Inflammatory macrophage treated with lipopolysaccharide for 4 hours (primary cell): ENCODE measurements at places on chromosomes 12 and 14.

GRCh38 chr12:68538726-68539614, 71.7 kb upstream of the RAP1B start:
- peak; percentile 94 for DNase-seq

GRCh38 chr14:46433381-46433780, 218.2 kb downstream of the RPL10L start:
- DNase-seq: no peak

GRCh38 chr14:58904776-58905175, 267.0 kb downstream of the DACT1 start:
- no peak for DNase-seq

DNA sequence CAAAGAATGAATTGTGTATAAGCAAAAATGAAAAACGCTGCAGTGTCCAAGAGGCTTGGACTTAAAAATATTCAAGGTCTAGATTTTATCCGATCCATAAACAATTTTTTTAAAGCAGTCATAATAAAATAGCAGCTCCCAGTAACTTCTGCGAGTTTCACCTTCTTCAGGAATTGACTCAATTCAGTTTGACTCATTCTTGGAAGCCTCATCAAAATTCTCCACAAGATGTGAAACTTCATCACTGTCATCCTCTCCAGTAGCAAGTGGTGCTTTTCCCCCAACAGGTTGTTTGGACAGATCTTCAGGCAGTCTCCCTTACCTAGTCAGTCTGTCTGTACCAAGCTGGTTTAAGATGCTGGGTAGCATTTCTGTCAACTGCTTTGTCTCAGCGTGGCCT, 93.5 kb upstream of the FOXG1 start:
- DNase-seq: no peak

DNA sequence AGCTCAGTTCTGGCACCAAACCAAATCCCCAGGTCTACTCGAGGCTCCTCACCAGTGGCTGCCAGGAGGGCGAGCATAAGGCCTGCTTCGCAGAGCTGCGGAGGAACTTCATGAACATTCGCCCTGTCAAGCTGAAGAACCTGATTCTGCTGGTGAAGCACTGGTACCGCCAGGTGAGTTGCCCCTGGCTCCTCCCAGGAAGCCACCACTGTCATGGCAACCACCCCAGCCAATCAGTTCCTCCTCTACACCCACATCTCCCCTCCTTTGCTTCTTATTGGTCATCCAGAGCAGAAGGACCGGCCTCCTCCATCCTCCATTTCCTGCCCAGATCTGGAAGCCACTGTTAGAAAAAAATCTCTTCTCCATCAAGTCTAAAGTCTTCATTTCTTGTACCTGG, 17.2 kb upstream of the OAS2 start:
- no peak for DNase-seq

DNA sequence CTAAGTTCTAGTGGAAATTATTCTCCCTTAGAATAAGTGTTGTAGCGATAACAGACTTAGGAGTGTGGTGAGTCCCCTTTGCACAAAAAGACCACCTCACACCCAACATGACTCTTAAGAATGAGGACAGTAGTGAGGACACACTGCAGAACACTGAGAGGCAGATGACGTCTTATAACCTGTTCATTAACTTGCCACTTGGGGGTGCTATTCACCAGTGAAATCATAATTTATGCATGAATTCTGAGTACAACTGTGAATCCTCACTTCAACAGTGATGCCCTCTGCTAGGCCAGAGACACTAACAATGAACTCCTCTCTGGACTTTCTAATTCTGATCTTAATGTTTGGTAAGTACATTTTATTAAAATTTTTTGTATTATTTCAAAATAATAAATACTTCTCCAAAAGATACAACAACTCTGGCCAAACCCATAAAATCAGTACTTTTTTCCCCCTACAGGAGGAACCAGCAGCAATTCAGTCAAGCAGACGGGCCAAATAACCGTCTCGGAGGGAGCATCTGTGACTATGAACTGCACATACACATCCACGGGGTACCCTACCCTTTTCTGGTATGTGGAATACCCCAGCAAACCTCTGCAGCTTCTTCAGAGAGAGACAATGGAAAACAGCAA, 274.7 kb downstream of the DAD1 start:
- peak; percentile 60 for DNase-seq

DNA sequence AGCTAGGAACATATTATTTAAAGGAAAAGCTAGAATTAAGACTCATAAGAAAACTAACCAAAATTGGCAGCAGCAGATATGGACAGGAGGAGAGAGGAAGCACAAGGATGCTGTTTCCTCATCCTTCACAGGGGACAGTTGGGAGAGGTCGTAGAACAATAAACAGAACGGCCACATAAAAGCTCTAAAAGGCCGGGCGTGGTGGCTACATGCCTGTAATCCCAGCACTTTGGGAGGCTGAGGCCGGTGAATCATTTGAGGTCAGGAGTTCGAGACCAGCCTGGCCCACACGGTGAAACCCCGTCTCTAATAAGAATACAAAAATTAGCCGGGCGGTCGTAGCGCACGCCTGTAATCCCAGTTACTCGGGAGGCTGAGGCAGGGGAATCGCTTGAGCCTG, 10.5 kb downstream of the TCL1B start:
- DNase-seq: no peak

GRCh38 chr14:64369201-64369600, 19.0 kb upstream of the MTHFD1 start:
- DNase-seq: no peak

GRCh38 chr12:128570191-128571065, 253.3 kb downstream of the SLC15A4 start:
- no peak for DNase-seq

DNA sequence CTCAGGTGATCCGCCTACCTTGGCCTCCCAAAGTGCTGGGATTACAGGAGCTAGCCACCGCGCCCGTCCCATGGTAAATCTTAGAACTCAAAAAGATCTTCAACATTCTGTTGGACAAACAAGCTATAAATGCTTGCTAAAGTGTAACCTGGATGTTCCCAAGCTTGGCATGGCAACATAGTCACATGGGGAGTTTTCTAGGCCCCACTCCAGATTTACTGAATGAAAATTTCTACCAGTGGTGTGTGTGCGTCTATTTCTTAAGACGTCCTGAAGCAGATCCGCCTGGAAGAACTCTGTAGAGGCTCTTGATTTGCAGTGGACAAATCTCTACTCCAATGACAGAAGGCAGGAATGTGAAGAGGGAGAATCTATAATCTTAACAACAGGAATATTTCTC, 59.9 kb downstream of the ZFYVE21 start:
- no peak for DNase-seq

GRCh38 chr12:98360401-98360800, 155.0 kb upstream of the TMPO start:
- no peak for DNase-seq

DNA sequence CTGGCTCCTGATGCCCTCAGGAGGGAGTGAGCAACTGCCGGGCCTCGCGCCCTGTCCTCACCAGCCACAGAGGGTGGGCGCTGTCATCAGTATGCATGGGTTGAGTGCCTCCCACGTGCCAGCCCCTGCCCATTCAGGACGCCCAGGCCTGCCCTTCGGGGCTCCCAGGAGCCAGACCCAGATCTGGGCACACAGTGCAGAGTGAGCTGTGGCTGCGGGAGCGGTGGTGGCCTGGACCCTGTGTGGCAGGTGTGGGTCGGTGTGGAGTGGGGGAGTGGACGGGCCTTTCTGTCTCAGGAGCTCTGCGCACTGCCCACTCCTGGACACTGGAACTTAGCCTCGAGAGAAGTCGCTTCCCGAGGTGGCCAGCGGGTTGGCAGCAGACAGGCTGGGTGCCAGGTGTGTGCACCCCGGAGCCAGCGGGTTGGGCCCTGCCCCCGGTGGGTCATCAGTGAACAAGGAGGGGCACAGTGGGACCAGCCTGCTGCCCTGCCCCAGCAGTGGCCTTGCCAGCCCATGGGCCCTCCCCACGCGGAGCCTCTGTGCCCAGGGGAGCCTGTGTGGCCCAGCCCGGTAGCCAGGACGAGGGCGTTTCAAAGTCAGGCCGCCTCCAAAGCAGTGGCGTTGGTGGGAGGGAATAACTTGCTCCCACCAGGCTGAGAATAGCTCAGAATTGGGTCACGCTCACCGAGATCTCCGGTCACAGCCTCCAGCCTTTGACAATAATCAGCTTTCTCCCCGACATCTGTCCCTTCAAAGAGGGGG, 9.5 kb downstream of the TRMT61A start:
- DNase-seq: no peak

DNA sequence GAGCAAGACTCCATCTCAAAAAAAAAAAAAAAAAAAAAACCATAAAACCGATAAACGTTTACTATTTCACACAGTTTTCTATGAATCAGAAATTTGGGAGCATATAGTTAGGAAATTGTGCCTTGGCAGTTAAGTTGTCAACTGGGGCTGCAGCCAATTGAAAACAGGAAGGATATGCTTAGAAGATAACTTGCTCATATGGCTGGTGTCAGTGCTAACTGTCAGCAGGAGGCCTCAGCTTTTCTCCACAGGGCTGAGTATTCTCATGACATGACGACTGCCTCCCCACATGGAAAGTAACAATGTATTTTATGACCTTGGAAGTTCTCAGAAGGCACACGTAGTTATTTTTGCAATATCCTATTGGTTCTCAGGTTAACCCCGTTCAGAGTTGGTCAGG, 29.6 kb upstream of the OR5AU1 start:
- no peak for DNase-seq

DNA sequence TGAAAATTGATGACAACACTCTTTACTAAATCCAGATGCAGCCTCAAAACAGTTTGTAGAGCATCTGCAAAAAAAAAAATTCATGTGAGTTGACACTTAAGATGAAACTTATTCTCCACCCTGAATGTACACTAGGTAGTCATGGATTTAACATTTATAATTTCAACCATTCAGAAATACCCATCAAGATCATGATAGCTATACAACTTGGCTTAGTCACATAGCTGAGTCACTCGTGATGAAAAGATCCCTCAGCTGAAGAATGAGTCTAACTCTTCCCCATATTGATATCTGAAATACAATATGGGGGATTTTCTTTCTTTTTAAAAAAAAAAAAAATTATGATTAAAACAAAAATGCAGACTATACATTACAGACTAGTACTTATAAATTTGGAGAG, 104.8 kb upstream of the PLEKHG7 start:
- peak; percentile 88 for DNase-seq

DNA sequence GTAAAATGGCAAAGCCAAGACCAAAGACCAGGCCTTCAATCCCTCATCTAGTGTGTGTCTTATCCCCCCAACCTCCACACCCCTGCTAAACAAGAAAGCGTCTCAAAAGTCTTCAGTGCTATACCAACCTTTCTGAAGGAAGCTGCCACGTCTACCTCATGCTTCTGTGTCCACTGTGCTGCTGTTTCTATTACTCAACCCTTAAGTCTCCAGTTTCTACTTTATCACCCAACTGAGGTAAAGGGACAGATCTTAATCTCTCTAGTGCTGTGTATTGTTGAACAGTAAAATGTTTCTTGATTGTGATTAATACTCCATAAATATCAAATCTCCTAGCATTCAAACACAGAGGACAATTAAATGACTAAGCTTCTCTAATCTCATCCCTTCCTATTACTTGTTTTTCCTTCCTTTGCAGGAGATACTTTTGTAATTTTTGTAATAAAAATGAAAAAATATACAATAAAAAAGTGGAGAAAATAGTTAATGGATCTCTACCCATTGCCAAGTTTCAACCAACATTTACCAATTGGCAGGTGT, 23.3 kb downstream of the BTBD7 start:
- no peak for DNase-seq

DNA sequence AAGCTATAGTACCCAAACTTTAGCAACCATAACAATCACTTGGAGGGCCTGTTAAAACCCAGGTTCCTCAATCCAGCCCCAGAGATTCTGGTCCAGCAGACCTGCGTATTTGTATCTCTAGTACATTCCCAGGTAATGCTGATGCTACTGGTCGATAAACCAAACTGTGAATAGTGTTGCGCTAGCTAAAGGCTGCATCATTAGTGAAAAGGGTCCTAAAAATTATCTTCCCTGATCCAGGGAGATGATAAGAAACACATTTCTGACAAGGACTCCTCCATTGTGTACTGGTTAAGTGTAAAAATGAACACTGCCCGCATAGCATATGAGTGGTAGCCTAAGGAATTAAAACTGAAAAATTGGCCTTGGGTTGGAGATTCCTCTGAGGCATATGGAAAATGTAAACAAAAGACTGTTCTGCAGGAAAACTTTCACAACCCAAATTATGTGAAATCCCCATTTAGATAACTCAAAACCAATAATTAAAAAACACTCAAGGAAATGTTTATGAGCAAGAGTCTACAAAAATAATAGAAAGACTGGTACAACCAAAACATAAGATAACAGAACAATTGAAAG, 322.7 kb downstream of the CEP128 start:
- DNase-seq: no peak

- no peak for DNase-seq
These were observed 11.2 kb upstream of the DHRS2 start for GRCh38 chr14:23624830-23625404.
